ENCODE measurements at places on chromosomes 7 and 10.

DNA sequence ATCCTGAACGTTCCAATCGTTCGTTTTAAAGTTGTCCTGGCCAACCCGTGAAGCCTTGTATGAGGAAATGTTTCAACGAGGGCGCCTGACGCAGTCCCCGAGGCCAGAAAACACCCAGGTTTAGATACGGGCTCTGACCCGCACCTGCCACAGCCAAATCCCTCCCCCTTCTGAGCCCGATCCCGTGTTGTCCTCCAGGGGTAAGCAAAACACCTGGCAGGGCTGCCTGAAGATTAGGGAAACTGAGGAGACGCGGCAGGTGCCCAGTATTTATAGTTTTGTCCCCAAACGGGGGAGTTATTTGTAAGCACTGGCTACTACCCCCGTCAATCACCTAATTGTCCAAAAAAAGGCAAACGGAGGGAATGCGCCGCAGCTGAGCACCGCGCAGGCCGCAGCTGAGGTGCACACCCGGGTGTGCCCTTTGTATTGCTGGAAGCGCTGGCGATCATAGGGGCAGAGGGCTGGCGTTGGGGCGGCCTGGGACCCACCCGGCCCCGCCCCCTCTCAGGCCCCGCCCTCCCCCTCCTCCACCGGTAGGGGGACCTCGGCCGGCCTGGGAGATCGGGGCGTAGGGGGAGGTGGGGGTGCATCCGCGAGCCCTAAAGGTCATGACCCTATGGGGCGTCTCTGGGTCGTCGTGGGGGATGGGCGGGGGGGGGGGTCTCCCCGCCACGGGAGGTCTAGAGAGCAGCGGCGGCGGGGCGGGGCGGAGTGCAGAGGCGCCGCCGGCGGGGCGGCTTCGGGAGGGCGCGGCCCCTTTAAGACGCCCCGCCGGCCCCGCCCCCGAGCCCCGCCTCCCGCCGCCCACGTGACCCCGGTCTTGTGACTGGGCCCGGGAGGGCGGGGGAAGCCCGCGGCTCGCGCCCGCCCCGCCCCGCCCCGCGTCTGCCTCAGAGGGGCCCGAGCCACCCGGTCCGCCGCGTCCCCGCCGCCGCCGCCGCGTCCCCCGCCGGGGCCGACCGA, at the start of gene BRI3:
Gene BRI3 (plus strand): TSS at position 896 of the 966 bp plus-strand sequence. CDS start 110 bp downstream, outside the sequence.
- DNase-seq = peak; percentile 69

DNA sequence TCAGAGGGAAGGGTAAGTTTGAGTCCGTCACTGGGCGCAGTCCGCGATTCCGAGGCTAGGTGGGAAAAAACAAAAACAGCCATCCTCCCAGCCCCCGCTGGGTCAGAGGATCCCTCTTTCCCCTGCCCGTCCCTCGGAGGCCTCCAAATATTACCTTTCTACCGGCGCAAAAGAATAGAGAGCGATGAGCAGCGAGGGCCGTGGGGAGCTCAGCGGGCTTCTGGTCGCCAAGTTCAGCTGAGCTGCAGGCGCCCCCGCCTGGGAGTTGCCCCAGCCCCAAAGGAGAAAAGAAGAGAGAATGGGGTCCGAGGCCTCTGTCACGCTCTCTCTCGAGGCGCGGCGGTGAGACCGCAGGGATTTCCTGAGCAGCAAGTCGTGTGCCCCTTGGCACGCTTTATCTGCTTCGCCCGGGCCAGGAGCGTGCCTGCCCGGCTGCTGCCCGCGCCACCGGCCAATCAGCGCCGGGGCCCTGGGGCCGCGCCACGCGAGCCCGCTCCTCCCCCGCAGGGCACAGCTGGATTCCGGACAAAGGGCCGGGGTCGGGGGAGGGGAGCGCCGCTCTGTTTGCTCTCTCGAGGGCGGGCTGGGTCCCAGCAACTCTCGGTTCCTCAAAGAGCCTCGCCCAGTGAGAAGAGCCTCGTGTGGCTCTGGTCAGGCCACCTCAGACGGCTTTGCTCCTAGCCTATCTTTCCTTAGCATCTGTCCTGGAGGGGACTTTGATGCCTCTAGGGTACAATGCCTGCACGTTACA, at the start of gene NEUROG3:
Gene NEUROG3 (minus strand): TSS at position 367 of the 751 bp plus-strand sequence. CDS start 379 bp downstream, outside the sequence.
- DNase-seq = no peak

DNA sequence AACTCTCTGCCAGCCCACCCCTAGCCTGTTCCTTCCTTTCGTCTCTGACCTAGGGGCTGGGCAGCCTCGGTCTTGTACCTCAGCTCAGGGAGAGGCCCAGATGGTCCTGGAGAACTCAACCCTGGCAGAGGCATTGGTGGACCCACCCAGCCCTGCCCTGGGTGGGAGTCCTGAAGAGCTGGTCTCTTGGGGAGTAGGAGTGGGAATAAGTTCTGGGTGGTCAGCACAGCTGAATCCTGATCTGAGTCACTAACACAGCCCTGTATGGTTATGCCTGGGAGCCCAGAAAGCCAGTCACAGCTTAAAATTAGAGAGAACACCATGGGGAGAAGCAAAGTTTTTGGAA, 84.0 kb downstream of the SORBS1 start:
- DNase-seq = no peak

DNA sequence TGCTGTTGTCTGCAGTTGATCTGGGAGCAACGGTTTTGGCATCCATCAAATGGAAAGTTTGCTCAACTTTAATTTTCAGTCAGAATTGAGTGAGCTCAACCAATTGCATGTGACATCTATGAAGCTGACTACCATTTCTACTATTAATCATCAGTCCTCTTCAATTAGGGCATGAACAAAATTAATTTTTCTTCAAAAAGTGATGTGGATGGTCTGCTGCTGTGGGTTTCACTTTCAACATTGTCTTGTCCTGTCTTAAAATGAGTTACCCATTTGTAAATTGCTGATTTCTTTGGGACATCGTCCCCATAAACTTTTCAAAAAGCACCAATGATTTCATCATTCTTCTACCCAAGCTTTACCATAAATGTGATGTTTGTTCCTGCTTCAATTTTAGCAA, 176.7 kb upstream of the LRRN3 start:
- DNase-seq = no peak

GRCh38 chr7:37694208-37695094, 10.9 kb downstream of the GPR141 start:
- no peak for DNase-seq

GRCh38 chr7:56106108-56107073, at the start of gene CHCHD2:
Gene CHCHD2 (minus strand): TSS chr7:56106476. CDS start chr7:56106413, 63 bp downstream.
- DNase-seq = peak; percentile 100

DNA sequence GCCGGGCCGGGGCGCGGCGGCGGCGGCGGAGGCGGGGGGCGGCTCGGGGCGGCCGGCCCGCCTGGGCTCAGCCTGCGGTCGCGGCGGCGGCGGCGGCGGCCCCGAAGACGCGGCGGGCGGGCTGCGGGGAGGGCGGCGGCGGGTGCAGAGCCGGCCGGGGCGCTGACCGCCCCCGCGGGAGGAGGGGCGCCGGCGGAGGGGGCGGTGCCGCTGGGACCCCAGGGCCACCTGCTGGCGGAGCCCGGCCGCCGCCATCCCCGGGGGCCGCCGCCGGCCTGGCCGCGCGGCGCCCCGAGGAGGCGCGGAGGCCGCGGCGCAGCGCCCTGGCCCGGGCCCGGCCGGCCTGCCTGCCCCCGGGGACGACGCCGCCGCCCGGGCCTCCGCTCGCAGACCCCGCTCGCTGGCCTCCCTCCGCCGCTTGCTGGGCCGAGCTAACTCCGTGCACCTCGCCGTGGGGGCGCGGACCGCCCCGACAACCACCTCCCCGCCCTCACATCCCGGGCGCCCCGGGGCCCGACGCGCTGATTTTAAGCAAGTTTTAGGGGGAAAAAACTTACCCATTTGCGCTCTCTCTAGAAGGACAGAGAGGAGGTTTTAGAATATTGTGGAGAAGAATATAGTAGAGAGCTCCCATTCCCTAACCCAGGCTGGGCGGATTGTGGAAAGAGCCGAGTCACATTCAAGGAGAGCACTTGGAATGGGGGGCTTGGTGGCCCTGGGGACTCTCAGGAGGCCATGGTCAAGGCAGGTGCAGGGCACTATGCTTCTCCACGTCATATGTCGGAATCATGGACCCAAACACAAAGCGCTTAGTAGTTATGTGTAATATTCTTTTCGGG, at the start of gene BEND7:
Gene BEND7 (minus strand): TSS at position 140 of the 839 bp plus-strand sequence. CDS start 481 bp downstream, outside the sequence.
- DNase-seq = no peak
